Pancreas (tissue), 10 donors: ENCODE measurements at places on chromosomes 3 and 15. TPM values are rescaled to one million over a fixed set of nuclear protein-coding genes. Genes with fewer than 3 reads are reported as not detected.

DNA sequence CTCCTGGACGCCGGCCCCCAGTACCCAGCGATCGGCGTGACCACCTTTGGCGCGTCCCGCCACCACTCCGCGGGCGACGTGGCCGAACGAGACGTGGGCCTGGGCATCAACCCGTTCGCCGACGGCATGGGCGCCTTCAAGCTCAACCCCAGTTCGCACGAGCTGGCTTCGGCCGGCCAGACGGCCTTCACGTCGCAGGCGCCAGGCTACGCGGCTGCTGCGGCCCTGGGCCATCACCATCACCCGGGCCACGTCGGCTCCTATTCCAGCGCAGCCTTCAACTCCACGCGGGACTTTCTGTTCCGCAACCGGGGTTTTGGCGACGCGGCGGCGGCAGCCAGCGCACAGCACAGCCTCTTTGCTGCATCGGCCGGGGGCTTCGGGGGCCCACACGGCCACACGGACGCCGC lies 956 bp downstream of the ZIC1 start:
- H3K4me1 ChIP-seq: no peaks in the 10 kb centered on the region
- DNase-seq: no peak
- H3K4me3 ChIP-seq: peak overlapping the region; percentile 41
- H3K27me3 ChIP-seq: peaks cover 20% of the 10 kb centered on the region

DNA sequence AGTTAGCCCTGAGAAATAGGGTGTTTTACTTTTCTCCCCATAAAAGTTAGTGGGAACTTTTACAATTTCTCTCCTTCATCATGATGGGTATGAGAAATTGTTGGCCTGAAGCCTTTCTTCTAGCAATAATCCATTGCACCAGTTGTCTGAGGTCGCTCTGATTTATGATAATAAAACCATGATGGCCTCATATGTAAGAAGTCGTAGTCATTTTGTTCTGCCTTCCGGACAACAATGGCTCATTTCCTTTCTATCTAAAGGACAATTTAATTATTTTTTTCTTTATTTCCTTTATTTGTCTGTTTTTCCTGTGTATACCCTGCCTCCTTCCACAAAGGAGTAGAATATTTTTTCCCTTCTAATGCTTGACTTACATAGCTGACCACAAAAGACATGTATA lies 31.6 kb upstream of the GNB4 start:
- DNase-seq: no peak
- H3K4me1 ChIP-seq: no peaks in the 10 kb centered on the region
- no peaks in the 10 kb centered on the region for H3K36me3 ChIP-seq
- H3K4me3 ChIP-seq: no peak overlapping the region
- H3K27me3 ChIP-seq: no peaks in the 10 kb centered on the region
- no peak overlapping the region for H3K27ac ChIP-seq

DNA sequence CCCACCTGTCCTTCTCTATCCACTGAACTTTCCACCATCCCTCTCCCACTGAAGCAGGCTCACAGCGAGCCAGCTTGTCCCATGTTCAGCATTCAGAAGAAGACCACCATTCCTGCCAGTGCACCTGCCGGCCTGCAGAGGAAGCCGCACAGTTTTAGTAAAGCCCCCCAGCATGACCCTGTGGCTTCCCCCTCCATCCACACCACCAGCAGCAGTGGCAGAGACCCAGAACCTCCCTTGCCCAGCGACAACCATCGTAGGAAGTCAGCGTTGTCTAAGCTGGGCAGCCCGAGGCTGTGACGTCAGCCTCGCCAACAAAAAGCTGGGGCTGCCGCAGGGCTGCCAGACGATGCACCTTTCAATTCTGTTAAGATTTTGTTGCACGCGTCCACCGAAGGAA lies 66.6 kb upstream of the TAMM41 start:
- no peaks in the 10 kb centered on the region for H3K27me3 ChIP-seq
- no peak overlapping the region for H3K4me3 ChIP-seq
- H3K27ac ChIP-seq: no peak overlapping the region
- H3K4me1 ChIP-seq: no peaks in the 10 kb centered on the region

DNA sequence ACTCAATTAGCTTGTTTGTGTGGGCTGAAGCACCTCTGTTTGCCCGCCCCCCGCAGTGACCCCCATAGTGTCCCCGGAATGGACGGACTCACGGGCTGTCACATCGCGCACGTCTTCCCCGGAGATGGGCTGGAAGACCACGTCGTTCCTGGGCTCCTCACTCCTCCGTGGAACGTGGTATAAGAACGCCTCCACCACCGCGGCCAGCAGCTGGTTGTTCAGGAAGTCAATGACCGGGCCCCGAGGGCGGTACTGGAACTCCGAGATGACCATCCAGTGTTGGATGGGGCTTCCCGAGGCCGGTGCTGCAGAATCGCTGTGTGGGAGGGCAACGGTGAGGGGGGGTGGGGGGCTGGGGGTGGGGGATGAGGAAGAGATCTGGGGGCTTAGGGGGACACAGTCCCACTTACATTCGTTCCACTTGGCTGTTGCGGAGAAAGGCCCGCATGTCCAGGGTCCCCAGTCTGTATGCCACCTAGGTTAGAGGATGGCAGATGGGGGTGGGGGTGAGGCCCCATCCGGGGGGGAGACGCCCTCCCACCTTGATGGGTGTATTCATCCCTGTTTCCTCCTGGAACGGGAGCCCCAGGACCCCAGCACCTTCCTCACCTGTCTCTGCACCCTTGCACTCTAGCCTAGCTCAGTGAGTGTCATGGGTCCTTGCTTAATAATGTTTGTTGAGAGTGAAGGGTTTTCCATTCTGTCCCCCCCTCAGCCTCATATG lies 30.2 kb downstream of the MUC20 start:
- H3K36me3 ChIP-seq: no peaks in the 10 kb centered on the region
- H3K4me1 ChIP-seq: no peaks in the 10 kb centered on the region
- H3K27ac ChIP-seq: no peak overlapping the region
- no peak overlapping the region for H3K4me3 ChIP-seq

ADGRG7 gene
- total RNA-seq: not detected

GRCh38 chr15:80730926-80731325 lies 35.8 kb downstream of the ABHD17C start:
- no peak overlapping the region for H3K27ac ChIP-seq
- H3K4me1 ChIP-seq: no peaks in the 10 kb centered on the region
- no peak for DNase-seq
- H3K27me3 ChIP-seq: no peaks in the 10 kb centered on the region
- no peak overlapping the region for H3K4me3 ChIP-seq

DNA sequence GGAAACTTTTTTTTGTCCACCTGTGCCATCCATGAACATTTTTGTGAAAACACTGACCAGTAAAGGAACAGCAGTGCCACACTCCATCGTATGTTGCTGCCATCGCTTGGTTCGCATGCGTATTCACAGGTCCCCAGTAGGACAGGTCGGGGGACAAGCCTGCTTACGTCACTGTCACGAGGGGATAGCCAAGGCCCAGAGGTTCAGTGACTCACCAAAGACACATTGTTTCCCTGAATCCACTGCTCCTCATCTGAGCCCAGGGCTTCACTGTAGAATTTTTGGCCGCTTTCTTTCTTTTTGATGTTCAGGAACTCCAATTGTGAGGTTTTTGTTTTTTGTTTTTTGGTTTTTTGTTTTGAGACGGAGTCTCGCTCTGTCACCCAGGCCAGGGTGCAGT lies 5.9 kb downstream of the ADPRH start:
- no peak overlapping the region for H3K4me3 ChIP-seq
- H3K4me1 ChIP-seq: no peaks in the 10 kb centered on the region
- no peaks in the 10 kb centered on the region for H3K36me3 ChIP-seq
- DNase-seq: no peak
- no peaks in the 10 kb centered on the region for H3K27me3 ChIP-seq
- H3K27ac ChIP-seq: no peak overlapping the region

DNA sequence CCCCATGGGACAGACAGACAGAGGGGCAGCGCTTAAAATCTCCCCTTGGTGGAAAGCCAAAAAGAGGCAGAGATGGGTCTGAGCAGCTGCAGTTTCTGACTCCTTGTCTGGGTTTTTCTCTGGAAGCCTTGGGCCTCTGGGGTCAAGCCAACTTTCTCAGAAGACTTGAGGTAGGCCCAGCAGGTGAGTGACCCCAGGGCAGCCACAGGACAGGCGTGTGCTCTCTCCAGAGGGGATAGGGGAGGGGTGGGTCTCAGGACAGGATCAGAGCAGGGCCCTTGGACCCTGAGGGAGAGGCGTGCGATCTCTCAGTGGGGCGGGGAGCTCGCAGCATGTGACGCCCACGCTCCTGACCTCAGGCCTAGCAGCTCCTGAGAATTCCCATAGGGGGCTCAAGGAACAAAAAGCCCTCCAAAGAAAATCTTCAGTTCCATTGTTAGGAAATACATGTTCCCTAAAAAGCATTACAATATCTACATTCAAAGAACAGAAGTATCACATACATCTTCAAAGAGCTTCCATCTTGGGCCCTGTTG lies 34.6 kb upstream of the DUSP7 start:
- DNase-seq: no peak
- no peak overlapping the region for H3K4me3 ChIP-seq
- no peaks in the 10 kb centered on the region for H3K27me3 ChIP-seq
- no peaks in the 10 kb centered on the region for H3K36me3 ChIP-seq
- H3K4me1 ChIP-seq: no peaks in the 10 kb centered on the region

PLA2G4D gene
- not detected for total RNA-seq

- H3K27ac ChIP-seq: no peak overlapping the region
- H3K36me3 ChIP-seq: no peaks in the 10 kb centered on the region
- no peaks in the 10 kb centered on the region for H3K27me3 ChIP-seq
- DNase-seq: no peak
- no peak overlapping the region for H3K4me3 ChIP-seq
- no peaks in the 10 kb centered on the region for H3K4me1 ChIP-seq
Observed at GRCh38 chr3:132709761-132710160, 12.4 kb downstream of the NPHP3 start.

DNA sequence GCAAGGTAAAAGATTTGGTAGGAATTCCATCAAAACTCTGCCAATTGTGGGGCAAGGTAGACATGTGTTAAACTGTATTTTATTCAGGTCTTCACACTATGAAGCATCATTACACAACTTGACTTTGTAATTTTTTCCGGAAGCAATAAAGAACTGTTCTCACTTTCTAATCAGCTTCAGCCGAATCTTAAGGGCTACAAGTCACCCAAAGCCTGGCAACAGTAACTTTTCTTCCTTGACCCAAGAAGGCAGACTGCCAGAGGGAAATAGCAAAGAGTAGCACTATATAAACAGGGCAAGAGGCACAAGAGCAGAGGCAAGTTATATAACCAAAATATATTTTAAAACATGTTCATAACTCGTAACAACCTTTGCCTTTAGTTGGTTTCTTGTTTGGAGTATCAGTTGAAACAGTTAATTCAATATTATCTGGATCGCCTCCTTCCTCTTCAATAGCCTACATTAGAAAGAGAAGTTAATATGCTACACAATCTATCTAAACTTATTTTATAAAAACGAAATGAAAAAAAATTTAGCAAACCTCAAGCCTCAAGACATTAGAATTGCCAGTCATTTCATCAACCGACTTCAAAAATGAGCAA lies 1.4 kb downstream of the SLTM start:
- H3K36me3 ChIP-seq: peaks cover 10% of the 10 kb centered on the region
- H3K27ac ChIP-seq: peak overlapping the region; percentile 98

DNA sequence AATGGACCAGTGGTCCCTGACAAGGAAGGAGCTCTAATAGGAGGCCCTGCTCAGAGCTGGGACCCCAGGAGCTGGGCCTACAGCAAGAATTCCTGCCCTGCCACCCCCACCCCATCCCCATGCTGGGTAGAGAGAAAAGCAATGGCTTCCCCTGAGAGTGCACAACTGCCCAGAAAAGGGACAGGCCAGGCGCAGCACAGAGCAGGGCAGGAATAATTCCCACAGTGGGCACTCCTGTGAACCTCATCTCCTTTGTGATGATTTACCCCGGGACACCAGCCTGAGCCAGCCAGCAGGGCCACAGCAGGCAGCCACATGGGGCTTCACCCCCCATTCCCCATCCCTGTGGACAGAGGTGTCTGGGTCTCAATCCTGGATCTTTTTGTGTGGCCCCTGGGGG lies 104.0 kb upstream of the IQSEC1 start:
- no peaks in the 10 kb centered on the region for H3K4me1 ChIP-seq
- no peaks in the 10 kb centered on the region for H3K27me3 ChIP-seq
- no peak for DNase-seq
- H3K36me3 ChIP-seq: no peaks in the 10 kb centered on the region
- no peak overlapping the region for H3K27ac ChIP-seq

DNA sequence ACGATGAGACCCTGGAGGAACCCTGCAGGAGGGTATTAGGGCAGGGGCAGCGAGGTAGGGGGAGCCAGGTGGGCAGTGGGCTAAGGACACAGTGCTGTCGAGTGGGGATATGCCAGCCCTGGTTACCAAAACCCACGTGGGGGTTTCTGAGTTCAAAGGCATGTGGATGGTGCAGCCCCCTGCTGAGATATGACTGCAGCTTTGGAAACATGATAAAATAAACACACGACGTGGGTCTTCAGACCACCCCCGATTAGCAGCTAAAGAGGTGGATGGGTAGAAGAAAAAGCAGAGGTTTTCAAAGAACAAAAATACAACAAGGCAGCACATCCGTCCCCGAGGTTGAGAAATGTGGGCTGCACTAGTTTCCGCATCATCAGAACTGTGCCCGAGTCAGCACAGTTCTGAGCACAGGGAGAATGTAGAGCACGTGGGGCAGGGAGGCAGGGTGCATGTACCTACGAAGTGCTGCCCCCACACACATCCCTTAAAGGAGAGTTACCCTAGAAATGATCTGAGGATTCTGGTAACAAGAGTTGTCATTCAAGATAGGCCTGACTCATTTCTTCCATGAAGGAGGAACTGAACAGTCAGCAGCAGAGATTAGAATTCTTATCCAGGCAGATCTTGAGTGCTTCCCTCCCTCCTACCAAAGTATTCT lies 121.3 kb downstream of the RPLP1 start:
- no peak overlapping the region for H3K4me3 ChIP-seq
- H3K27ac ChIP-seq: no peak overlapping the region
- H3K4me1 ChIP-seq: peaks cover 19% of the 10 kb centered on the region
- H3K27me3 ChIP-seq: no peaks in the 10 kb centered on the region
- H3K36me3 ChIP-seq: no peaks in the 10 kb centered on the region

GRCh38 chr15:67397139-67397538 lies 123.8 kb upstream of the C15orf61 start:
- H3K4me3 ChIP-seq: no peak overlapping the region
- H3K27ac ChIP-seq: no peak overlapping the region
- no peak for DNase-seq
- H3K4me1 ChIP-seq: no peaks in the 10 kb centered on the region

SLC28A1 gene
- not detected for total RNA-seq

GRCh38 chr15:81339321-81339720 lies 15.4 kb upstream of the STARD5 start:
- no peak overlapping the region for H3K4me3 ChIP-seq
- DNase-seq: no peak
- H3K27ac ChIP-seq: no peak overlapping the region
- H3K27me3 ChIP-seq: no peaks in the 10 kb centered on the region
- no peaks in the 10 kb centered on the region for H3K4me1 ChIP-seq

TUSC7 gene
- total RNA-seq: not detected

SHC4 gene
- total RNA-seq: not detected

- H3K27me3 ChIP-seq: no peaks in the 10 kb centered on the region
- no peaks in the 10 kb centered on the region for H3K36me3 ChIP-seq
- no peak overlapping the region for H3K27ac ChIP-seq
- DNase-seq: no peak
- H3K4me1 ChIP-seq: no peaks in the 10 kb centered on the region
Observed at GRCh38 chr15:48850648-48851047, 27.3 kb upstream of the EID1 start.
